Activated naive CD8-positive, alpha-beta T cell treated with anti-CD3 and anti-CD28 coated beads for 36 hours (primary cell): ENCODE measurements at places on chromosomes 16 and 17. TPM values are rescaled to one million over a fixed set of nuclear protein-coding genes. Genes with fewer than 3 reads are reported as not detected.

DNA sequence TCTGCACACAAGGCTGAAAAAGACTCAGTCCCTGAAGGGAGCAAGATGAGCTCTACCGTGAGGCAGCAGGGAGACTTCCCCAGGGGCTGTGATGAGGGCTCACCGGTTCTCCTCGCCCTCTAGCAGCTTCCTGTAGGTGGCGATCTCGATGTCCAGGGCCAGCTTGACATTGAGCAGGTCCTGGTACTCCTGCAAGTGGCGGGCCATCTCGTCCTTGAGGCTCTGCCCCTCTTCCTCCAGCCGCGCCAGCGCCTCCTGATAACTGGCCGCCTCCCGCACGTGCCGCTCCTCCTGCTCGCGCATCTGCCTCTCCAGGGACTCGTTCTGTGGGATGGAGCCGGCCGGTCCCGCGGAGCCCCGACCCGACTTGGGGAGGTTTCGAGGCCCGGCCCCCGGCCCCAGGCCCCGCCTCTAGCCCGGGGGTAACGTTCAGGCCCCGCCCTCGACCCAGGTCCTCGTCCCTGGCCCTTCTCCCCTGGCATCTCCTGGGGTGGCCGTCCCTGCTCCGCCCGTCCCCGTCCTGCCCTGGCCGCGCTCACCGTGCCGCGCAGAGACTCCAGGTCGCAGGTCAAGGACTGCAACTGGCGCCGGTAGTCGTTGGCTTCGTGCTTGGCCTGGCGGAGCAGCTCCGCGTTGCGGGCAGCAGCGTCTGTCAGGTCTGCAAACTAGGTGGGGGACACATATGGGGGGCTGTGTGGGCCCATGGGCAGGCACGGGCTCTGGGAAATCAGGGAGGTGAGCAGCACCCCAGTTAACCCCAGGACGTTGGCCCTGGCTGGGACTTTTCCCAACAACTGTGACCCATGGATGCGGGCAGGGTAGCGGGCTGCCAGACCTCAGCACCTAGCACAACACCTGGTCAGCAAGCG, 3.9 kb downstream of the GFAP start:
- H3K4me1 ChIP-seq, result peaks cover 5% of the 10 kb centered on the region
- no peak overlapping the region for H3K4me3 ChIP-seq
- peak; percentile 49 for DNase-seq
- H3K36me3 ChIP-seq, result no peaks in the 10 kb centered on the region
- H3K27me3 ChIP-seq, result peaks cover 38% of the 10 kb centered on the region

- H3K4me1 ChIP-seq, result no peaks in the 10 kb centered on the region
- DNase-seq, result no peak
- no peak overlapping the region for H3K4me3 ChIP-seq
- H3K27ac ChIP-seq, result no peak overlapping the region
- no peaks in the 10 kb centered on the region for H3K36me3 ChIP-seq
Observed at GRCh38 chr16:6008670-6009069, 911.1 kb upstream of the EEF2KMT start.

GRCh38 chr17:75308732-75309629, 19.7 kb upstream of the SLC25A19 start:
- peaks cover 11% of the 10 kb centered on the region for H3K4me1 ChIP-seq
- no peaks in the 10 kb centered on the region for H3K27me3 ChIP-seq
- H3K36me3 ChIP-seq, result no peaks in the 10 kb centered on the region
- no peak overlapping the region for H3K27ac ChIP-seq
- no peak overlapping the region for H3K4me3 ChIP-seq

- H3K27ac ChIP-seq, result peak overlapping the region; percentile 89
- DNase-seq, result no peak
- H3K27me3 ChIP-seq, result no peaks in the 10 kb centered on the region
- H3K36me3 ChIP-seq, result peaks cover 12% of the 10 kb centered on the region
- peaks cover 35% of the 10 kb centered on the region for H3K4me1 ChIP-seq
Observed at GRCh38 chr16:67563708-67564468, 1.6 kb downstream of the CTCF start.

DNA sequence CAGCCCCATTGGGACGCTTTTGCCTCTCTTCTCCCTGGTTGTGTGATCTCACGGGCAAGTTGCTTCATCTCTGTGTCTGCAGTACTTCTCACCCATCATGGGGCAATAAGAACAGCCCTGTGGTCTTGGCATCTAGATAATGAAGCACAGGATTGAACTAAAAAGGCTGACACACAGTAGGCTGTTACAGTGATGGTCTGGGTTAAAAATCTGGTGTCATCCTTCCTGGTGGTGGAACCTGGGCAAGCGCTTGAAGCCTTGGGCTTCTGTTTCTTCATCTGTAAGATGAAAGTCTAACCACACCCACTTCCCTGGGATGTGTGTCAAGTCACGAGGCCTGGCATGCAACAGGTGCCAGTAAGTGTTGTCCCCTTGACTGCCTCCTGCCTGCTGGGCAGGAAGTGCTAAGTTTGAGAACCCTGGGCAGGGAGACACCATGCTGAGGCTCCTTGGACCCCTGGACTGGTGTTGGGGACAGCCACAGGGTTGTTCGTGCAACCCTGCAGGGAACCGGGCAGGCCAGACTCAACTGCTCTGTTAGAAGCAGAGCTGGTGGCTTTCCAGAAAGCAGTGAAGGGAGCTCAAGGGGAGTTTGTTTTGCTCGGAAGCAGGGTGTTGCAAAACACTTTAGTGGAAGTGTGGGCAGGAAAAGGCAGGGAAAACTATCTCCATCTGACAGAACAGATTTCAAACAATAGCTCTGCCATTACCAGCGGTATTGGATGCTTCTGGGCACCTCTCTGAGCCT, 5.9 kb upstream of the MAP2K3 start:
- no peaks in the 10 kb centered on the region for H3K27me3 ChIP-seq
- DNase-seq, result peak; percentile 30
- peak overlapping the region; percentile 59 for H3K27ac ChIP-seq
- H3K36me3 ChIP-seq, result no peaks in the 10 kb centered on the region
- H3K4me3 ChIP-seq, result no peak overlapping the region

DNA sequence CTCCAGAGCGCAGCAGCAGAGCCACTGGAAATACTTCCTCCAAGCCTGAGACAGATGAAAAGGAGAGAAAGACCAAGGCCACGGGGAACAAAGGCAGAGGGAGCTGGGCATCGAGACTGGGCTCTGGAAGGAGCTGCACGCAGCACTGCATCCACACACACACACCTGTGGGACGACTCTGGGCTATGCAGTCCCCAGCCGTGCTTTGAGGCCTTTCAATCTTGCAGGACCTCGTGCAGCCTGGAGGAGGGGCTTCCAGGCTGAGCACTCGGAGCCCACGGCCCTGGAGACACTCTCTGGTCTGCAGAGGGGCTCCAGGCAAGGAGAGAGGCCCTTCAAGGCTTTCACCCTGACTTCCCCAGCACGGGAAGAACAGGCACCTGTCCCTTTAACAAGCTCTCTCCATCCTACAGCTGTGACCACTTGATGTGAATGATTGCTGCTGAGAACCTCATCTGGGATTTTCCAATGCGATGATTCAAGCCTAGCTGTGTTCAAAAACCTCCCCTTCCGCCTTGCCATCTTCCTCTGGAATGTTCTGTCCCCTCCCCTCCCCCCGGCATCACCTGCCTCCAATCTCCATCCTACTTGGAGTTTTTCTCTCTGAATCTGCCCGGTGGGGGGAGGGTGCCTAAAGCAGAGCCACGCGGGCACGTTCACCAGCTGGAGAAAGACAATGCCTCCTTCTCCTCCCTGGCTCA, 37.5 kb downstream of the RBFOX3 start:
- H3K4me3 ChIP-seq, result no peak overlapping the region
- no peak for DNase-seq
- H3K4me1 ChIP-seq, result no peaks in the 10 kb centered on the region
- no peaks in the 10 kb centered on the region for H3K36me3 ChIP-seq
- no peaks in the 10 kb centered on the region for H3K27me3 ChIP-seq

DNA sequence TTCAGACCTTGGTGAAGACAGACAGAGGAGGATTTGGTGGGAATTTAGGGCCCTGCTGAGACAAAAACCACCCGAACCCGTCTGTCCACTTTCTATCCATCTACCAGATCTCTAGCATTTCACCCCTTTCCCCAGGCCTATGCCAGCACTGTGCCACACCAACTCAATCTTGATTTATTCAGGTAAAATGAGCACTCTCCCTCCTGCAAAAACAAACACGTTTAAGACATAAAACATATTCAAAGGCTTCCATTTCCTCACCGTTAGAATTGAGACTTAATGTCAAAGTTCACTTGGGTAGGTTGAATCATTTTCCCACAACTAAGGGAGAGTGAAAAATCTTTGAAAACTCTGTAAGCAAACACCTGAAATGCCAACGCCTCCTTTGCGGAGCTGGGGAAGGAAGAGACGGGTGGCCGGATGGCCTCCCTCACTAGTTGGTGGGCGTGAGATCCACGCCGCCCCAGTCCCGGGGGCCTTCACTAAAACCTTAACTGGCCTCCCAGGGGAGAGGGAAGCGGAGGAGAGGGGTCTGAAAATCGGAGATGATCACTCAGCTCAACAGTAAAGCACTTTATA, 862 bp downstream of the DCAKD start:
- peak; percentile 56 for DNase-seq
- H3K36me3 ChIP-seq, result peaks cover 35% of the 10 kb centered on the region
- H3K4me1 ChIP-seq, result peaks cover 39% of the 10 kb centered on the region
- peak overlapping the region; percentile 88 for H3K27ac ChIP-seq

- H3K4me1 ChIP-seq, result no peaks in the 10 kb centered on the region
- no peak for DNase-seq
- peaks cover 37% of the 10 kb centered on the region for H3K27me3 ChIP-seq
- no peak overlapping the region for H3K4me3 ChIP-seq
Observed at GRCh38 chr16:79519448-79519847, 81.1 kb downstream of the MAF start.

GRCh38 chr17:43578404-43578698, 32.2 kb upstream of the ETV4 start:
- H3K27me3 ChIP-seq, result peaks cover 5% of the 10 kb centered on the region
- no peak overlapping the region for H3K27ac ChIP-seq
- peaks cover 14% of the 10 kb centered on the region for H3K4me1 ChIP-seq
- H3K4me3 ChIP-seq, result no peak overlapping the region

DNA sequence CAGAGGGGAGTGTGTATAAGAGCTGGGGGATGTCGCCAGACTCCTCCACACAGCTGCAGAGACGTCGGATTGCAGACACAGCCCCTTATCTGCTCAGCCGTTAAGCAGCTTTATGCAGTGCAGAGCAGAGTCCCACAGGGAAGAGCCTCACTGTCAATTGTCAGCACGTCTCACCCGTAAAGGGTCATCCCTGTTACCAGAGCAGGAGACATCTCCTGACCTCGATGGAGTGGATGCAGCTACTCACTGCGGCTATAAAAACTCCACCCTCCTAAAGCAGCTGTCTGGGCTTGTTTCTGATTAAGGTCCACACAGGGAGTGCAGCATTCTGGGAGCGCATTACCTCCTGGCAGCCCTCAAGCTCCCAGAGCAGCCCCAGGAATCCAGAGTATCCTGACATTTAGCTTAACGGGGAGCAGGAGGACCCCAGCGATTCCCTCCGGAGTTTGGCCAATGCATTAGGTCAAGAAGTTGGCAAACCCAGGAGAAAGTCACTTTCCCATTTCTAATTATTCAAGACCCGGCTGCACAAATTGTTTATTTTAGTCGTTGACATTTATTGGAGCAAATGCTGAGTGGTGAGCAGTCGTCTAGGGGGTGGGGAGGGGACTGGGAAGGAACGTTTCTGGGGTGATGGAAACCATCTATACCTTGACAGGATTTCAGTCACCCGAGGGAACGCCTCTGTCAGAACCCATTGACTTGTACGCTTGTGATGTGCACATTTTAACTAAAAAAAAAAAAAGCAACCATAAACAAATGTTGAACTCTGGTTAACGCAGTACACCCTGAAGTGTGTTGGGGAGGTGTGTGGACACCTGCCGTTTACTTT, 100.0 kb upstream of the ZNF469 start:
- DNase-seq, result no peak
- H3K27me3 ChIP-seq, result peaks cover 3% of the 10 kb centered on the region
- H3K36me3 ChIP-seq, result no peaks in the 10 kb centered on the region
- H3K27ac ChIP-seq, result no peak overlapping the region
- no peak overlapping the region for H3K4me3 ChIP-seq

DNA sequence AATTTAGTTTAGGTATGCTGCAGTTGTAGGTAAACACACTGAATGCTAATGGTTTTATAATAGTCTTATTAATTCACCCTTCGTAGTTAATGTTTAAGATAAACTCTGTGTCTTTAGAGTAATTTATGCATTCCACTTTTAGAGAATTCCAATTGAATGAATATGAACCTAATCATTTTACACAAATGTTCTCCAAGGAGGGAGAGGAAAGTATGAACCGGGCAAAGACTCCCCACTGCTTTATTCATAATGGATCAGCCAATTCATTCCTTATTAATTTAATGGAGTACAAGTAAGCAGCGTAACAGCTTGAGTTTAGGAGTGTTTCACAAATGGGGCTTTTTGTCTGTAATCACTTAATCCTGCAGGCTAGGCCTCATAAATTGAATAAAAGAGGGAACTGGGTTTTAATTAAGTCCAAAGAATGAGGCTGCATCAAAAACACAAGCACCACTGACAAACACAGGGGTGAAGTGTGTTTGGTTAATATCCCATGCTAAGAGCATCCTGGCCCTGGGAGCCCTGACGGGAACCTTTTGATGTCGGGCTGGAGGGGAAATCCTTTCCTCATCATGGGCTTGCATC, 375.7 kb upstream of the DYNLRB2 start:
- peaks cover 7% of the 10 kb centered on the region for H3K27me3 ChIP-seq
- DNase-seq, result no peak

- DNase-seq, result no peak
- peaks cover 12% of the 10 kb centered on the region for H3K4me1 ChIP-seq
- no peaks in the 10 kb centered on the region for H3K27me3 ChIP-seq
- no peak overlapping the region for H3K4me3 ChIP-seq
Observed at GRCh38 chr16:3479654-3480216, 15.6 kb downstream of the C16orf90 start.

DNA sequence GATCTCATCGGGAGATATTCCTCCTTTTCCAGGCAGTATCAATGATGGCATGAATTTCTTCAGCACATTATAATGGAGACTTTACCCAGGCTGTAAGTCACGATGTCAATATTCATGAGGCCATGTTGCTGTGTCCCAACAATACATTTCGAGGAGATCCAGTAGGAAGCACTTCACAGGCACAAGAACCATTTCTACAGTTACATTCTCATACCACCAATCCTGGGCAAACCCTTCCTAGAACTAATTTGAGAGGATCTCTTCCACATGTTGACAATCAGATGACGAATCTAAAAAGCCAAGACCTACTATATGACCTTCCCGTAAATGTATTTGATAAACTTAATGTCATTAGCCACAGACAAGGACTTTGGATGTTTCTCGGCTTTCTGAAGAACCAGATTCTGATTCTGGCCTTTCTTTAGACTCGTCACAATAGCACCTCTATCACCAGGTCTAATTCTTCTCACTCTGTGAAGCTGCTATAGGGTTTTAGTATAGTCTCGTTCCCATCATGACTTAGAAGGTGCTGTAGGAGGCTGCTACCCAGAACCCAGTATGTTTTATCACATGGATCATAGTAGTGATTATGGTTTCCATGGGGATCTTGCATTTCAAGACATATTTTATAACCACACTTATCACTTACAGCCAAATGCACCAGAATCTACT, 40.2 kb downstream of the C16orf87 start:
- DNase-seq, result no peak
- H3K36me3 ChIP-seq, result peaks cover 27% of the 10 kb centered on the region
- H3K4me3 ChIP-seq, result peak overlapping the region; percentile 76
- no peaks in the 10 kb centered on the region for H3K27me3 ChIP-seq
- peak overlapping the region; percentile 39 for H3K27ac ChIP-seq

Gene DNAI2
- total RNA-seq, result not detected

Gene POLR2A
- 200 TPM for total RNA-seq

Gene CYB561
- 1.1 TPM for total RNA-seq

Gene ABCA10
- total RNA-seq, result 0.41 TPM
